NCI-H2171 (cell line): ENCODE measurements at places on chromosomes 7 and 10.
A peak's percentile ranks its signal among the peaks of the same experiment; 100 is the strongest.

GRCh38 chr7:108211382-108212201, 81.4 kb upstream of the LAMB4 start:
- peak; percentile 12 for DNase-seq

GRCh38 chr10:34163075-34163905, 651.8 kb downstream of the PARD3 start:
- DNase-seq, result no peak

DNA sequence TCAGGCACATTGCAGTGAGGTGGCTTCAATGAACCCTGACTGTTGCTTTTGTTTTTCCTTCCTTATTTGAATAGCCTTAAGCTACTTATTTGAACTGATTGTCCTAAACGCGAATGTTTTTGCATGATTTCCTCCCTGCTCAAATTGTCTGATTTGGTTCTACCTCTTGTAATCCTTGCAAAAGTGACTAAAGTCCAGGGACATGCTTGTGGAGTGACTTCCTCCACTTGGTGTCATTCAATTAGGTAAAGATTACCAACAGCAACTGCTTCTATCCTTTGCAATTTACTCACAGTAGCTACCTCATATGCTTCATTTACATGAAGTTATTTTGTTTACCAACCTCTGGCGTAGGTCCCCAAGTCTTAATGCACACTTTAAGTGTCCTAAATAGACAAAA, 295.9 kb upstream of the TMEM229A start:
- DNase-seq, result no peak

DNA sequence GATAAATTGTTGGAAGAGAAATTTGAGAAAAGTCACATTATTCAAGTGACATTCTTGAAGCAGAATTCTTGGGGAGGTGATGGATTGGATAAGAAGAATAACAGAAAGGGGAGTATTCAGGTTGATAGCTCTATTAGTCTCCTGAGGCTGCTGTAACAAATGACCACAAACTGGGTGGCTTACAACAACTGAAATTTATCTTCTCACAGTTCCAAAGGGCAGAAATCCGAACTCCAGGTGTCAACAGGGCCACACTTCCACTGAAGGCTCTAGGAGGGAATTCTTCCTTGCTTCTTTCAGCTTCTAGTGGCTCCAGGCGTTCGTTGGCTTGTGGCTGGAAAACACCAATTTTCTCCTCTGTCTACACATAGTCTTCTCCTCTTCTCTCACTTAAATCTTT, 99.8 kb downstream of the TES start:
- DNase-seq, result no peak

DNA sequence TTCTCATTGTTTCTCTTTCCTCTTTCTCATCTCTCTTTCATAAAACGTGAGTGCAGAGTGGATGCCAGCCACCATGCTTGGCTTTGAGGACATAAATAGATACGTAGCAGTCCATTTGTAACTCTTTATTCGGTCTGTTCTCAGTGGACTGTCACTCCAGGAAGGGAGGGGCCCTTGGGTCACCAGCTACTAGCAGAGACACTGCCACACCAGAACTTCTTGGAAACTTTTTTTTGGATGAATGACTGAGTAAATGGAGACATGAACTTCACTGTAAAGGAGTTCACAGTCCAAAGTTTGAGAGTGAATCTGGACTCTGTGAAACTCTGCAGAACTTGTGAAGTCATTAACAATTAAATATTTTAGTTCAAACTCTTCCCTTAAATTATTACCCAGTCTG, 20.2 kb downstream of the CHN2 start:
- DNase-seq, result no peak

GRCh38 chr7:155454183-155455112, 3.5 kb upstream of the EN2 start:
- no peak for DNase-seq

- DNase-seq, result no peak
Observed at GRCh38 chr10:22468570-22469320, 123.4 kb downstream of the SPAG6 start.

GRCh38 chr10:102453502-102453901, 2.2 kb upstream of the C10orf95 start:
- no peak for DNase-seq

DNA sequence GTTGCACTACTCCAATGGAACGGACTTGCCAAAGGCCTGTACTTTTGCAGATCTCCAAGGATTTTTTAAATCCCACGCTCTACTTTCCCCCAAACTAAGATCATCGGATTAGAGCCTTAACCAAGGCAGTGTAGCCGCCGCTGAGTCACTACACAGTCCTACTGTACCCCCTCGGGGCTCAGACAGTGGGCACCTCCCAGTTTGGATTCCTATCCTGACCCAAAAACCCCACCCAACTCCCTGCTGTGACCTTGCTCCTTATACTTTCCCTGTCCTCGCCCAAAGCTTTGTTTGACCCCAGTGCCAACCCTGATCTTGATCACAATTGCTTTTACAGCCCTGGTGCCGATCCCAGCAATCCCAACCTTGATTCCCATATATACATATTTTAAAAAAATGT, 17.5 kb upstream of the PLAU start:
- no peak for DNase-seq

DNA sequence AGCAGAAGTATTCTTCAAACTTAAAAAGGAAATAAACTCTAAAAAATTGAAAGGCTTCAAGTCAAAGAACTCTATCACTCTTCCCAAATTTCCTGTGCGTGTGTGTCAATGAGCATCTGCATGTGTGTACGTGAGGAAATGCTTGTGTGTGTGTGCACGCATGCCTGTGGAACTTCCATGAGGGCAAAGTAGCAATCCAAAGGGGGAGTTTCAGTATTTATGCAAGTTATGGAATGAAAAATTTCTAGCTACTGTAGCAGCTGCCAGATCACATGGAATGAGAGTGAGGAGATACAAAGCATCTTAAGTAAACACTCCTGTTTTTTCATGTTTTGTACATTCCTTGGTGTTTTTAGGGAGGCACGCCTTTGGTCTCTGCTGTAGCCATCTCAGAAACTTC, 152.6 kb downstream of the RAPGEF5 start:
- no peak for DNase-seq

DNA sequence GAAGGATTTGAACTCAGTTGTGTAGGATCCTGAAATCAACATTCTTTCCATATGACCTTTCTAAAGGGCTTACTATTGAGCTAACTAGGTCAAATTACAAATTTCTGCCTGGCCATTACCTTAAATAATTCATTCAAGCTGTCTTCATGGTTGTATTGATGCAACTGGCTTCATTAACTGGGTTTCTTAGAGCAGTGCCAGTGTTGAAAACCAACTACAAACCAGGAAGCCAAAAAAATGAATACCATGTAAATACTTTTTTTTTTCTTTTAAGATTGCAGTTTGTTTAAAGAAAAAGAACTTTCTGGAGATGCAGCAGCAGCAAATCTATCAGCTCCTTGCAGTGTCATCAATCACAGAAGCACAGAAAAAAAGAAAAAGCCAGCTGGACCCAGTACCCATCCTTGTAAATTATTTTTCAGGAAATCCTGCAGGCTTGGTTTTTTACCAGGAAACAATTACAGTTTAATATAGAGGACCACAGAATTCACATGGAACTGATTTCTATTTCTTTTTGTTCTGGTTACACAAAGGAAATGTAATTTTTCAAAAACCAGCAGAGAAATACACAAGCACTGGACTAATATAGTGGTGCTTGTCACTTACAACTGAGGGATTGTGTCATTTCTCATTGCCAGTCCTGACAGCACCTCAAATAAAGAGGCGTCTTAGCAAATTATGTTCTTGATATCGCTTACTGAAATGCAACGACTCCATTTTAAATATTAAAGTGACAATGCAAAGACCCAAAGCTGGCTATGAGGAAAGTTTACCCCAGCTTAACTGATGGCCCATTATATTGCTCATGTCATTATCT, 131.9 kb downstream of the TMEM26 start:
- no peak for DNase-seq

- DNase-seq, result no peak
Observed at GRCh38 chr7:106201164-106201563, 83.6 kb downstream of the NAMPT start.

DNA sequence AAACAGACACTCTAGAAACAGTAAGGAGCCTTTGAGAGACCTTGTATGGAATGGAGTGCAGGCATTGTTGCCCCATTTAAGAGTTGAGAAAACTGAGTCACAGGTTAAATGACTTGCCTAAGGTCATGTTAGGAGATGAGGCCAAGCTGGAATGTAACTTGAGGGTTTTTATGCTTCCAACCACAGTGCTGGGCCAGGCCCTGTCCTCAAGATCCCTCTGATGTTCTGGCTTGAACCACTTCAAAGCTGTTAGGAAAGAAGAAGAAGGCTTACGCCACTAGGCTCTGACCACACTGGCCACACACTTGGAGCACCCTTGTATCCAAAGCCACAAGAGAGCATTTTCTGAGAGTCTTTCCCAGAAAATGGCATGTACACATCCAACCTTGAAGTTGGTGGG, 42.7 kb downstream of the PLAU start:
- DNase-seq, result no peak

DNA sequence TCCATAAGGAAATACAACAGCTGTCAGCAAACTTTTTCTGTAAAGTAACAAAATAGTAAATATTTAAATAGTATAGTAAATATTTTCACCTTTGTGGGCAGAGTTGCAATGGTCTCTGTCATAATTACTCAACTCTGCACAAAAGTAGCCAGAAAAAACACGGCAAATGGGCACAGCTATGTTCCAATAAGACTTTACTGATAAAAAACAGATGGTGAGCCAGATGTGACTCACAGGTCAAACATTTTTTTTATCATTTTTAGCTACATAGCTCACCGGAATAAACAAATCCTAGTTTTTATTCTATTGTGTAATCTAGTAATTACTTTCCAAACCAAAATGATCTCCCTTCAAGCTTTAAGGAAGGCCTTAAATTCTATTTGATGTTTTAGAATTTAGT, 55.3 kb downstream of the NCAPG2 start:
- DNase-seq, result peak; percentile 45

DNA sequence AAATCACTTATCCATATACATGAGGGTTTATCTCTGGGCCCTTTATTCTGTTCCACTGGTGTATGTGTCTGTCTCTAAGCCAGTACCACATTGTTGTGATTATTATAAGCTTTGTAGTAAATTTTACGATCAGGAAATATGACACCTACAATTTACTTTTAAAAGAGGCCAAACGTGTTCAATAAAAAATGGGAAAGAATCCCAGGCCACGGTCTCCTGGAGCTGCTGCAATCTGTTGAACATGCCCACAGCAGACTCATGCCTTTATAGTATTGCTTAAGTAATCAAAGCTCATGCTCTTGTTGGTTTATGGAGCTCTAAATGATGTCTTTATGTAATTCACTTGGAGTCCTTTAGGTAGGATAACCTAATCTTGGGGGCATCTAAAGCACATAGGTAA, 273.0 kb downstream of the ZMYND11 start:
- no peak for DNase-seq

- no peak for DNase-seq
Observed at GRCh38 chr7:144720149-144720548, 115.7 kb downstream of the TPK1 start.

- no peak for DNase-seq
Observed at GRCh38 chr10:17138460-17139042, 8.9 kb upstream of the CUBN start.

GRCh38 chr7:115260381-115260780, 338.5 kb downstream of the MDFIC start:
- DNase-seq, result no peak

DNA sequence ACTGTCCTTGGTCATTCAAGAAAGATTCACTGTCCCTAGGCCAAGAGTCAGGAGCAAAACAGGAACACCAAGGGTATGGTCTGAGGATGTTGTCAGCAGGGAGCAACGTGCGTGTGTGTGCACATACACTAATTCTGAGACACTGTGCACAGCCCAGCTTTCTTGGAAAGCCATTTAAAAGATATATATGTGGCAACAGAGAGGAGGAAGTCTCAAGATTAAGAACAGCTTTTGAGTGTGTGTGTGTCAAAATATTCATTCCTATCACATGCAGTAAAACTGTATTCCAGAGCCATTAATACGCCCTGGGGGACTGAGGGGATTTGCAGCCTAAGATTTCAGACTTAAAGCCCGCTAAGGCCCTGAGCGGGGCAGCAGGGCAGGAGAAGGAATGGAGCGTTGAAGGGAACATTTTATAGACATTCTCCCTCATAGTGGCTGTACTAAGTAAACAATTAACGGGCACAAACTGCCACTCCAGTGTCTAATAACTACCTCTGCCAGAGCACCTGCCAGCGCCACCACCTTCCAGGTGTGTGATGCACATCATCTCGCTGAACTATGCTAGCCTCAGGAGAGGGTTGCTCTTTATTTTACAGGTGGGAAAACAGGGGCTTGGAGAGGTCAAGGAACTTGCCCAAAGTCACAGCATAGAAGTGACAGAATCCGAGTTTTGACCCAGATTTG, 2.0 kb downstream of the NOD1 start:
- DNase-seq, result no peak

DNA sequence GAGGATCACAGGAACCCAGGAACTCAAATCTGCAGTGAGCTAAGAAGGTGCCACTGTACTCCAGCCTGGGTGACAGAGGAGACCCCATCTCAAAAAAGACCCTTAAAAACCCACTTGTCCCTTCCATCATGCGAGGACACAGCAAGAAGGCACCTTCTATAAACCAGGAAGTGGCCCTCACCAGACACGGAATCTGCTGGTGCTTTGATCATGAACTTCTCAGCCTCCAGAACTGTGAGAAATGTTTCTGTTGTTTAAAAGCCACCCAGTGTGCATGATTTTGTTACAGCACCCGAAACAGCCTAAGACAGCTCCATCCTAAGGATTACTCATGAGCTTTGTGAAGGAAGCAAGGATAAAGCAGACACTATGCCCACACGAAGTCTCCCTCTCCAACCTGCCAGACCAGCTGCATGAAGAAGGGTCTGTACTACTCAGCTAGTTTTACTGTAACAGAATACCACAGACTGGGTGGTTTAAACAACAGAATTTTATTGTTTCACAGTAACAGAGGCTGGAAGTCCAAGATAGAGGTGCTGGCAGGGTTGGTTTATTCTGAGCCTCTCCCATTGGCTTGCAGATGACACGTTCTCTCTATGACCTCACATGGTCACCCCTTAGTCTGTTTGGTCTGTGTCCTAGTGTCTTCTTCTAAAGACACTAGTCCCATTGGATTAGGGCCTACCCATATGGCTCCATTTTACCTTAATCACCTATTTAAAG, 13.7 kb downstream of the VIM start:
- no peak for DNase-seq

DNA sequence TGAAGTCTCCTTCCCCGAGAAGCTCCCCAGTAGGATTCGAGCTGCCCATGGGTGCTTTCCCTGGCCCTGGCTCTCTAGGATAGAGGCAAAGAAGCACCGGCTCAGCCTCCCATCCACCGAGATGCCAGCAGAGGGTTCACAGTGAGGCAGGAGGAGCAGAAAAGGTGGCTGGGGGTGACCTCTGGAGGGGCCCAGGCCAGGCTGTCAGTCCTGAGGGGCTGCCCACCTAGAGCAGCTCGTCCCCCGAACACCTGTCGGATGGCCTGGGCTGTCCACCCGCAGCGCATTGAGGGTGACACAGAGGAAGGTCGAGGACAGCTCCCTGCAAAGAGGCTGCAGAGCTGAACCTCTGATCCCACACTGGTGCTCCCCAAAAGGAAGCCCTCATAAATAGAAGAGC, 167.2 kb upstream of the PPP2R2D start:
- no peak for DNase-seq
